ENCODE measurements at places on chromosomes 12 and 14.

- DNase-seq, result no peak
Measured at GRCh38 chr14:105554523-105554922, 28.1 kb downstream of the TMEM121 start.

DNA sequence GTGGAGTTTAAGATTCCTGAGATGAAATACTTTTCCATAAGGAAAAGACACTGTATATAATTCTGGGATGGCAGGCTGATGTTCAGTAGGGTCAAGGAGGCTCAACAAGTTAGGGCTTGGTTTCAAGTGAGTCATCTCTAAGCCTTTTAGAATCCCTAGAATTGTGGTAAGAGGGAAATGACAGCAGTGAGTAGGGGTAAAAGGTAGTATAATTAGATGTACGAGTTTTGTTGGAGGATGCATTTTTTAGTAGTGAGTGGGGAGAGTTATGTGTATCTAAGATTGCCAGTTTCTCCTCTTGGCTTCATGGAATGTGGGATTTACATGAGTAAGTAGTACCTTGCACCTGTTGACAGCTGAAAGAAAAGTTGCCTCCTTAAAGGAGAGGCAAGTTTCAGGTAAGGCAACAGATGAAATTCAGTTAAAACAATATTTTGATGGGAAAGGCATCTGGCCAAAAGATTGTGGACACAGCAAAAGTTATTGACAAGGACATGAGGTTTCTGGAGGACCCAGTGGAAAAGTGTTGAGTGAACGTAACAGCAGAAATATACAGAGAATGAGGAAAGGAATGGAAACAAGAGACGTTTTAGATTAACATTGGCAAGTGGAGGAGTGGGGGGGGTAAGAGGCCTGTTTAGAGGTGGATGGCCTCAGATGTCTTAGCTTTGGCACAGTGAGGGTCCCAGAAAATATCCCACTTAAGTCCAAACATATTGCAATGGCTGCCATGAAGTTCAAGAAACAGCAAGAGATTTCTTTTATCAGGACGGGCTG, 21.8 kb downstream of the LMO3 start:
- no peak for DNase-seq

DNA sequence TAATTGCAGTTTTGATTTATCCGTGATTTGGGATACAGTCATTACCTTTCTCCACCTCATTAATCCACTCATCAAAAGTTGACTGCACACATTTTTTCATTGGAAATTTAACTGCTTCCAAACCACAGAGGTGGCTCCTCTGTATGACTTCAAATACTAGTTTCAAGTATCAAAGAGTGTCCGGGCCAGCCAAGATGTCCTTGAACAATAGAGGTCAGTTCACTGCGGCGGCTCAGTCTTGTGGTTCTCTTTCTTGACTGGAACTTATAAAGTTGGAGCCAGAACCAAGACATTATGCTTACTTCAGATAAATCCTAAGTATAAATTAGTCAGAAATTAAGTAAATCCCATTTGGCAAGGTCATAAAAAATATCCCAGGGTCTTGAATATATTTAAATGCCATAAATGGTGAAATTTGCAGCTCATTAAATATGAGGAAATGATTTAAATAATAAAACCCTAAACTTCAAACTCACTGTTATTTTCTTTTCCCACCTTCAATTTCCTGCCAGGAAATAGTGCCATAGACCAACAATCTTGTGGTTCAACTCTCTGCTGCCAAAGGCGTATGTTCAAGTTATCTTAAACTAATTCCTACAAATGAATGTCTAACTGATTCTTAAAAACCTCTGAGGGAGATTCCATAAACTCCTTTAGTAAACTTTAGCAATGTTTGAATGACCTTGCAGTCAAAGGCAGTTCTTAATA, 360.8 kb downstream of the AEBP2 start:
- DNase-seq, result no peak

GRCh38 chr12:47361389-47362021, 281.7 kb upstream of the AMIGO2 start:
- DNase-seq, result peak; percentile 78

DNA sequence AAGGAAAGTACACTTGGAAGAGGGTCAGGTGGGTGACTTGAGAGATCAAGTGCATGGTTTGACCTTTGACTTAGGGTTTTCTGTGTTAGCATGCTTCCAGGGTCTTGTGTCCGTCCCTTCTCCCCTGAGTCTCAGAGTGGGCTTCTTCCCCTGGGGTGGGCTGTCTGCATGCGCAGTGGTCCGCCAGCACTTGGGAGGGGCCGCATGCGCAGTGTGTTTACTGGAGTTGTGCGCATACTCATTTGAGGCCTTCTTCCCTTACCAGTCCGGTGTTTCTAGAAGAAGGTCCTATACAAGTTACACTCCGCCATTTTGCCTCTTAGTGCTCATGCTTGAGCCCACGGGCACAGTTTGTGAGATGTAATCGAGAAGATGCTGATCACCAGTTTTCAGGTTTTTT, 58.5 kb downstream of the RIN3 start:
- DNase-seq, result no peak

GRCh38 chr14:99681832-99682148, 2.3 kb upstream of the CYP46A1 start:
- no peak for DNase-seq

GRCh38 chr12:28710882-28711281, 438.2 kb upstream of the FAR2 start:
- DNase-seq, result no peak

- no peak for DNase-seq
Measured at GRCh38 chr12:2959505-2960389, 550 bp downstream of the TEAD4 start.

DNA sequence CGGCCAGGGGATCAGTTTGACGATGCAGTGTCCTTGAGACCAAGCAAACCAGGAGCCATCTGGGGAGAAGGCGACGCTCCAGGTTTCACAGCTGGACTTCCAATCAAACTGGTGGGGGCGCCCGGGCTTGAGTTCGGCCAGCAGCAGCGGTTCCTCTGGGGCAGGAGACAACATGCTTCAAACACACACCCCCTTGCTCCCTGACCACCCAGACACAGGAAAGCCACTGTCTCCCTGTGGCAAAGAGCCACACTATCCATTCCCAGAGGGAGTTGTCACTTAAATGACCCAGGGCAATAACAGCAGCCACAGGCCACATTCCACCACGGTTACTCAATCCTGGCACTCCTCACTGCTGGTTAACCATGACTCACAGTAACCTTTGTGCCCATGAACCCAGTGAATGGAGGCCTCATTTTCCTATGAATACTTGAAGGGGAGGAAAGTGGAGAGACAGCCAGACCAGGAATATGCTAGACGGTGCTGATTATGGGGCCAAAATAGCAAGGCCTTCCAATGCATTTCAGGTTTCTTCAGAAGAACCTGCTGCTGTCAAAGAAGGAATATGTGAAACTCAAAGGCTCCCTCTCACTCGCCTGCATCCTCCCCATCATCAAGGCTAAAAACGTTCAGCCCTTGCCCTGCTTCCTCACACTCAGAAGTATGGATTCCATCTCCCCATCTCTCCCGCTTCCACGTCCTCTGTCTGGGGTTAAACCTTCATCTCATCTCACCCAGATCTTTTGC, 8.5 kb downstream of the WSB2 start:
- peak; percentile 51 for DNase-seq

- no peak for DNase-seq
Measured at GRCh38 chr12:80692114-80692513, 15.3 kb upstream of the MYF6 start.

DNA sequence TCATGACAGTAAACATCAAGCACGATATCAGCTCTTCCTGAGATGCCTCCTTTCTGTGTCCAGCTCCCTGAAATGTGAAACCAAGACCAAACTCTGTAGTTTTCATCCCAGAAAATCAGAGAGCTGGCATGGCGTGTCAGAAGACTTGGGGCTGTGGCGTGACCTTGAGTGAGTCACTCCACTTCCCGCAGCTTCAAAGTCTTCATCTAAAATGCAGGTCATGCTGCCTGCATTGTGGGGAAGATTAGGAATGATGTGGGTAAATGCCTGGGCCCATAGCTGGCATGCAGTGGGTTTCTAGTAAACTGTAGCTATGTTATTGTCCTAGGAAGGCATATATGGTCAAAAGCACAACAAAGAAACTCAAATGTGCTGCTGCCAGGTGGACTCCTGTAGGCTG, 28.8 kb downstream of the OAS2 start:
- DNase-seq, result no peak

DNA sequence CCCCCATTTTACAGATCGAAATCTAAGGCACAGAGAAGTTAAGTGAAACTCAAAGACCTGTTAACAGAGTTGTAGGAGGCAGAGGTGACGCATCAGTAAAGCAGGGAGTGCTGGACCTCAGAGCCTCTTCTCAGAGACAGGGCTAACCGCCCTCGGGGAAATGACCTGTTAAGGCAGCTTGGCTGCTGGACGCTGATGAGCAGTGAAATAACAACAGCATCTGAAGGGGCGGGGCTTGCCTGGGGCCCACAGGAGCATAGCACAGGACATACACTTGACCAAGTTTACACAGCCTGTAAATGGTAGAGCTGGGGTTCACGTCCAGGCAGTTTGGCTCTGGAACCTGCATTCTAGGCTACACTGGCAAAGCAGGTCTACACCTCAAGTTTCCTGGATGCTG, 39.3 kb downstream of the LRTM2 start:
- no peak for DNase-seq

- DNase-seq, result no peak
Measured at GRCh38 chr12:120835657-120836056, 68.5 kb downstream of the SPPL3 start.

GRCh38 chr14:63760014-63760413, 32.1 kb upstream of the SGPP1 start:
- peak; percentile 19 for DNase-seq

- DNase-seq, result no peak
Measured at GRCh38 chr12:64655141-64655540, 44.8 kb downstream of the RASSF3 start.

- DNase-seq, result no peak
Measured at GRCh38 chr12:94636462-94637085, 13.8 kb downstream of the TMCC3 start.

DNA sequence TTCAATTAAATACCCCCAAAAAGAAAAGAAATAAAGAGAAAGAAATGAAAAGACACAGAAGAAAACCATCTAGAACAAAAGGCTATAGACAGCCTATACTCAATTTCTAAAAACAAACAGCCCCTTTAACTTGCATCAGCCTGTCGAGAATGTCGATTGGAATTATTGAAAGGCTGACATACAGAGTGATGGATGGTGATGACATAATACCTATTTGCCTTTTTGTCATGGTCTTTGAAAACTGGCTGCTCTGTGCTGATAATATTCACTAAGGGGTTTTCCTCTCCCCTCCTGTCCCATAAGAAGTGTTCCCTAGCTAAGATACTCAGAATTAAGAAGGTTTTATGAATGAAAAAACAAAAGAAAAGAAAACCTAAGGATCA, 393.7 kb downstream of the SOX5 start:
- DNase-seq, result no peak

DNA sequence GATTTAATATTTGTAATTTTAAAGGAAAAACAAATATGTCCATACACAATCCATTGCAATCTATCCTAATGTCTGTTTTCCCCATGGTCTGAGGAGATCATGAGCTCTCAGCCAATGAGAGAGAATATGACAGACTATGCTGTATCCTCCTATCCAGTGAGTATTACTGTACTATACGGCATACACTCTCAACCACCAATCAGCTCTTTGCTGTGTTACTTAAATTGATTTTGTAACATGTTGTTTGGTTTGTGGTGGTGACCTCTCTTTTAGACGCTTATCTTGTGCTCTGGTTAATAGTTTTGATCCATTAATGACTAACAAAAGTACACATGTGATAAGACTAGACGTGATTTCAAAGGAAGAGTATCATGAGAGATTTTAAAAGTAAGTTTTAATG, 231.5 kb upstream of the FOXN3 start:
- no peak for DNase-seq

GRCh38 chr12:66170606-66171005, 810 bp upstream of the TMBIM4 start:
- DNase-seq, result no peak

DNA sequence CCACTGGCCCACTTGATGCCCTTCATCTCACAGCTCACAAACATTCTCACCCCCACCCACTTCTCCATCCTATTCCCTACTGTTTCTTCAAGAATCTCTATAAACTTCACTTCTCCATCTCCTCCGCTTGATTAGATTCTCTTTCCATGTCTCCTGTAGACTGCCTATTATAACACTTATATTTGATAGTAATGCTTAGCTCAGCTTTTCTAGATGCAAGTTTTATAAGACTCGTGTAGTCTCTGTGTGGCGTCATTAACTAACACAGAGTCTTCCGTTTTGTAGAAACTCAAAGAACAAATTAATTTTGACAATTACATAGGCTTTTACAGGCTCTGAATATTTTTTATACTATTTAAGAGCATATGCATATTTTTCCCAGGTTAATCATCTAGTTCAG, 25.7 kb downstream of the KCNC2 start:
- DNase-seq, result no peak

DNA sequence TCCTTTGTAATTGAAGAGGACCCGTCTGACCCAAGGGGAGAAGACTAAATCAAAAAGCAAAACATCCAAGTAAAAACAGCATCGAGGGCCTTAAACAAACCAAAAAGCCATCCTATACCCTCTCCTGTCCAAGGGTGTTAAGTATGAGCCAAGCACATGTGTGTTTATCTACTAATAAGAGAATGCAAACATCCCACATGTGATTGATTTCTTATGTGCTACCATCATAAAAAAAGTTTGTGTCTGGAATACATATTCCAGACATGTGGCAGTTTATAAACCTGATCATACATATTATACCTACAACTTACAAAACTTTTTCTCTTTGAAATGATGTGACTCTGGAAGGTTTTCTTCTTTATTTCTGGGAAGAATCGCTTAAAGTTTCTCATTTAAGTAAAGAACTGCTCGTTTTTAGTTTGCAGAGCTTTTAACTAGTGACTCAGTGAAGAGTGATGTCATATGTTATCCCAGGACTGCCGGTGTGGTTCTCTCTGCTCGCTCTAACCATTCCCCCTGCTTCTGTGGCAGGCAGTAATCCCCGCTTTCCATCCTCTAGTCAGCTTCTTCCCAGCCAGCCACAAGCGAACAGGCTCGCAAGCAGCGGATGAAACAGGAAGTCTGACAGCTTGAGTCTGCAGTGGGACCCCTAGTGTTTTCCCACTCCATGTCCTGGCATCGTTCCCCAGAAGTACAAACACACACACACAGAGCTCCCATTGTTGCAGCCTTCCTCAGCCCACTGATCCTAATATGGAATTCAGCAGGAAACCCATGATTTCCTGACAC, 431 bp upstream of the RHOJ start:
- DNase-seq, result no peak

- peak; percentile 37 for DNase-seq
Measured at GRCh38 chr12:402029-402389, 565 bp downstream of the CCDC77 start.

DNA sequence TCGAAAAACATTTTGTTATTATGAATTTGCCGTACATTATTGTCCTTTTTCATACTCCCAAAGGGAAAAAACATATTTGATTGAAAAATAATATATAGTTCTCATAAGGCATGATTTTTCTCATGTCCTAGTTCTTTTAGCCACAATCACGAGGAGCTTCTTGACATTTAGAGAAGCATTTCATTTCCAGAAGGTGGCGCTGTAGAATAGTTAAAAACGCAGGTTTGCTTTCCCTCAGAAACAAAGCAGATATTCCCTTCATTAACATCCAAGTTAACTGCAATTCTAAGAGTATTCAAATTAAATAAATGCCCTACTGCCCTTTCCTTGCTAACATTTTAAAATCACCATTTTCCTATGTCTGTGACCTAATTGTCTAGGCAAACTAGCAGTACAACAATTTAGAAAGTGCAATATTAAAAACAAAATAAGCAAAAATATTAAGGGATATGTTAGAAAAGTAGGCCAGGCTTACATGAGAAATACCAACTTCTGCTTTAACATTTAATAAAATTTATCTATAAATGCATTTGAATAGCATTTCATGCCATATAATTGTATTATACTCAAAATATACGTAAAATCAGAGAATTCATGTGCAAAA, 10.9 kb upstream of the PIK3C2G start:
- peak; percentile 39 for DNase-seq

- DNase-seq, result peak; percentile 39
Measured at GRCh38 chr14:92582706-92583452, 69.3 kb downstream of the RIN3 start.

All from activated CD4-positive, alpha-beta T cell treated with anti-CD3 and anti-CD28 coated beads, Interleukin-2, Interleukin-4, amounts not matched to agents 100 ng/mL and 50 ng/mL, durations not matched to agents 16 hours and 8 hours (primary cell).